ENCODE measurements at places on chromosomes 12 and 14. TPM values are rescaled to one million over a fixed set of nuclear protein-coding genes. Genes with fewer than 3 reads are reported as not detected.

Gene OAS1
- not detected for total RNA-seq

Gene TCL1A
- not detected for total RNA-seq

Gene KRT1
- total RNA-seq = not detected

Gene HVCN1
- total RNA-seq = 6.4 TPM

Gene TC2N
- total RNA-seq = 0.24 TPM

Gene SLC25A21
- 1.0 TPM for total RNA-seq

Gene COL2A1
- total RNA-seq = 0.56 TPM

Gene PTCSC3
- not detected for total RNA-seq

Gene STAC3
- 4.5 TPM for total RNA-seq

Gene CHGA
- total RNA-seq = not detected
